Neural crest cell (in vitro differentiated cells): ENCODE measurements at places on chromosomes 7 and 10.

- no peaks in the 10 kb centered on the region for H3K27me3 ChIP-seq
- H3K36me3 ChIP-seq, result peaks cover 3% of the 10 kb centered on the region
- no peak for DNase-seq
- H3K27ac ChIP-seq, result no peak overlapping the region
- H3K4me3 ChIP-seq, result no peak overlapping the region
Measured at GRCh38 chr10:92938841-92939240, 90.5 kb downstream of the EXOC6 start.

DNA sequence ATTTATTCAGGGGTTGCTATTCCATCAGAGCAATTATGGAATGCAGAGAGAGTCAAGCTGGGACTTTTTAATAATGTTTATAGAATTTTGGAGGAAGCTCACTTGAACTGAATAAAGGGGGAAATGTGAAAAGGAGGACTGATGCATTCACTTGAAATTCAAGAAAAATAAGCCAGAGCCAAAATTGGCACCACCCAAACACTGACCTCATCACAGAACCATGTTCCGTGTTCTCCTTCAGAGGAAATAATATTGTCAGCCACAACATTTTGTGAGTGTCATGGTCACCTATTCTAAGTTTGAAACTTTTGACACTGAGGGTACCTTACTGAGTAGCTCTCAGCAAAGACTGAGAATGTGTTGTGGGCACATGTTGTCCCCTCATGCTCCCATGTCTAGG is 207.0 kb downstream of the ANK3 start:
- no peaks in the 10 kb centered on the region for H3K36me3 ChIP-seq
- DNase-seq, result no peak
- no peak overlapping the region for H3K4me3 ChIP-seq
- no peak overlapping the region for H3K27ac ChIP-seq
- no peaks in the 10 kb centered on the region for H3K27me3 ChIP-seq
- no peaks in the 10 kb centered on the region for H3K4me1 ChIP-seq

DNA sequence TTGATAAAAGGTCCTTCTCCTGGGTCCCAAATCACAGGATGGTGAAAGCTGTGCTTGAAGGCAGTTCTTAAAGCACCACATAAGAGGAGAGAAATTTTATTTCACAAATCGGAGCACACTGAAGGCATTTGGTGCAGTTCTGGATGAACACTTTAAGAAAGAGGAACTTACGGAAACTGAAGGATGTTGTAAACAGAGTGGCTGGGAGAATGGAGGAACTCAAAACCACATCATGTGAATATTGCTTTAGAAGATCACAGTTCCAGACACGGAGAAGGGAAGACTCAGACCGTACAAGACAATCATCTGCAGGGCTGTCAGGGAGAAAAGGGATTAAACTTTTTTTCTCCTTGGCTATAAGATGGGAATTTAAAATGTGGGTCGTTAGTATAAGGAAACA is 9.0 kb upstream of the GPR141 start:
- H3K27ac ChIP-seq, result no peak overlapping the region
- no peaks in the 10 kb centered on the region for H3K36me3 ChIP-seq
- no peak overlapping the region for H3K4me3 ChIP-seq
- DNase-seq, result no peak
- H3K4me1 ChIP-seq, result no peaks in the 10 kb centered on the region

- no peak overlapping the region for H3K27ac ChIP-seq
- no peak for DNase-seq
- no peaks in the 10 kb centered on the region for H3K27me3 ChIP-seq
- no peak overlapping the region for H3K4me3 ChIP-seq
- H3K36me3 ChIP-seq, result no peaks in the 10 kb centered on the region
Measured at GRCh38 chr10:60461688-60462087, 72.0 kb upstream of the ANK3 start.

DNA sequence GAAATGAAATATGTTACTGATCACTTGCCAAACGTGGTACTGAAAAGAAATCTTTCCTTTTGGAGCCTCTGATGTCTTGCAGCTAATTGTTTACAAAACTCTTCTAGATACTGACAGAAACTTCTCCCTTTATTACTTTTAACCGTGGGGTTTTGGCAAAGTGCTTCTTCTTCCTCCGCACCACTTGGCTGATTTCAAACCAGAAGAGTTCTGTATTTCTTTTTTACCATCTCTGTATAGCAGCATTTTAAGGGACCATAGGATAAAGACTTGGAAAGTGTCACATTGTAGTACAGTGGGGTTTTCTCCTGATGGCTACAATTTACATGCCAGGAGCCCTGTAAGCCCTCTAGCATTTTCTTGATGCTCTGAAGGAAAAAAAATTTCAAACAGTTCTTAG is 21.9 kb upstream of the CREB5 start:
- no peak for DNase-seq
- H3K27me3 ChIP-seq, result no peaks in the 10 kb centered on the region
